ENCODE measurements at places on chromosomes 5 and 9. TPM values are rescaled to one million over a fixed set of nuclear protein-coding genes. Genes with fewer than 3 reads are reported as not detected.

GRCh38 chr5:158637039-158637438, 462.7 kb downstream of the EBF1 start:
- no peak for DNase-seq

DNA sequence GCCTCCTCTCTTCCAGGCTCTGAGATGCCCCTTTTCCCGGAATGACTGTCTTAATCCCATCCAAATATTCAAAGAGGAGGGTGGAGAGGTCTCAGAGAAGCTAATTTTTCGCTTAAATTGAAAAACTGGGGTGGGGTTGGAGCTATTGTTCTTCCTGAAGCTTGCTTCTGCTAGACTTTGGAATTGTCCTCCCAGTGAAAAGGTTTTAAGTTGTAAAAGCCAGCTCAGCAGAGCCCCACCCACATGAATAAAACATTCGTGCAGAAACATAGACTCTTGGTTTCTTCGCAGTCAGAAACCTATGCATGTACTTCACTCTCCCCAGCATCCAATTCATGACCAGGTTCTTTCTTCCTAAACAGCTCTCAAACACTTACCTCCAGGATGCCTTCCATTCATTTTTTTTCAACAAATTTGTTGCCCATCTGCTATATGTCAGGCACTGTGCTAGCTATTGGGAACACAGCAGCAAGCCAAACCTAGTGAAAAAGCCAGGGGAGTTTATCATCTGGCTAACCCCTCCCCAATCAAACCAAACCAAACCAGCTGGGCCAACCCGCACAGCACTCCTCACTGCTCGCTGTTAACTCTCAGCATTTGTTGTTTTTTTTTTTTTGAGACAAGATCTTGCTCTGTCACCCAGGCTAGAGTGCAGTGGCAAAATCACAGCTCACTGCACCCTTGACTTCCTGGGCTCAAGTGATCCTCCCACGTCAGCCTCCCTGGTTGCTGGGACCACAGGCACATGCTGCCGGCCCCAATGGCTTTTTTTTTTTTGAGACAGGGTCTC, 37.9 kb upstream of the OCLN start:
- no peak for DNase-seq

- DNase-seq, result no peak
Observed at GRCh38 chr5:56513141-56513540, 280.0 kb upstream of the ANKRD55 start.

- DNase-seq, result no peak
Observed at GRCh38 chr5:35890021-35891020, 33.6 kb downstream of the IL7R start.

DNA sequence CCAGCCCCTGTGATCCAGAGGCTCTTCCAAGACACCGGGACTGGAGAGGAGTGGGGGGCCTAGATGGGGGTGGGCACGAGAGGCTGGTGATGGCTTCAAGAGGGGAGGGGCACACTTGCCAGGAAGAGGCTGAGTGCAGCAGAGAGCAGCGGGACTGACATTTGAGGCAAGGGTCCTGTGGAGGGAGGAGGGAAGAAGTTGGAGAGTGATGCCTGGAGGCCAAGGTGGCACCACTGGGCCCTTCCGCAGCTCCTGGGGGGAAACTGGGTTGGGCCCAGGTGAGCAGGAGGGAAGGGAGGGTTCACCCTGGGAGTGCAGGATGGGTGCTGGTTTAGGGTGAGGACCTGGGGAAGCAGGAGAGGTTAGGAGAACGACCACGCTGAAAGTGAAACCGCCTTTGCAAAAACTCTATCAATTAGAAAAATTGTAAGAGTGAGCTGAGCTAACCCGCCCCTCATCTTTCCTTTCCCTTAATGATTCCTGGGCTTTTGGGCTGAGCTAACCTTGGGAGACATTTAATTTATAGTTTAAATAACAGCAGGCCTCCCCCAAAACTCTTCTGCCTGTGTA, 26.2 kb downstream of the ABO start:
- DNase-seq, result no peak

DNA sequence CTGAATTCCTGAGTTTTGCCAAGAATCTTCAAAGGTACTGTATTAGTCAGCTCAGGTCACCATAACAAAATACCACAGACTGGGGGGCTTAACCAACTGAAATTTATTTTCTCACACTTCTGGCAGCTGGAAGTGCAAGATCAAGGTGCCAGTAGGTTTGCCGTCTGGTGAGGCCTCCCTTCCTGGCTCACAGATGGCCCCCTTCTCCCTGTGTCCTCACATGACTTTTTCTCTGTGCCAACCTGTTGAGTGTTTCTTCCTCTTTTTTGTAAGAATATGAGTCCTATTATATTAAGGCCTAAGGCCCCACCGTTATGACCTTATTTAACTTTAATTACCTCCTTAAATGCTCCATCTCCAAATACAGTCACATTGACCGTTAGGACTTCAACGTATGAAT, 156.1 kb upstream of the KIF2A start:
- DNase-seq, result no peak

GRCh38 chr9:135303280-135303647, 176.3 kb upstream of the PPP1R26 start:
- no peak for DNase-seq

The SPATA31E1 gene
- total RNA-seq, result not detected

The FGF10 gene
- total RNA-seq, result 1.3 TPM

Measured in LHCN-M2 (cell line).